H54 (cell line): ENCODE measurements at places on chromosomes 3 and 15.

DNA sequence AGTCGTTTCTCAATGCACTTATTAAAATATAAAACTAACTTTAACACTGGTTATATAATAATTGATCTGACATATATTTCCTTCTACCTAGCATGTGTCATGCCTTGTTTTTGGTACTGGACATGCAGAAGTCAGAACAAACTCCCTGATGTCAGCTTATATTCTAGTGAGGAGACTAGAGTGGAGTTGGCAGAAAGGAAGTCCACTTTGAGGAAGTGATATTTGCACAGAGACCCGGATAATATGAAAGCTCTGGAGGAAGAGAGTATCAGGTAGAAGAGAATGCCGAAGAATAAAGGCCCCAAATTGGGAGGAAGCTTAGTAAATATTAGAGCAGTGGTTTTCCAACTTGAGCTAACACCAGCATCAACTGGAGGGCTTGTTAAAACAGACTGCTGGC, 24.6 kb upstream of the ZNF280D start:
- no peak for DNase-seq

DNA sequence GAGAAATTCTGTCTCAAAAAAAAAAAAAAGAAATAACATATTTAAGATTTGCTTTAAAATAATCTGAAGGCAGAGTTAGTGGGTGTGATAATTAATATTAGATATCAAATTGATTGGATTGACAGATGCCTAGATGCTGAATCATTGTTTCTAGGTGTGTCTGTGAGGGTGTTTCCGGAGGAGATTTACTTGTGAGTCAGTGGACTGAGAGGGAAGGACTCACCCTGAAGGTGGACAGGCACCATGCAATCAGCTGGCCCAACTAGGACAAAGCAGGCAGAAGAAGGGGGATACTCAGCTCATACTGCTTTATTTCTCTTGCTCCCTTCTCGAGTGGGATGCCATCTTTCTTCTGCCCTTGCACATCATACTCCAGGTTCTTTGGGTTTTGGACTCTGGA, 16.7 kb upstream of the RPL24 start:
- no peak for DNase-seq

GRCh38 chr3:64329037-64329436, 103.8 kb upstream of the PRICKLE2 start:
- DNase-seq, result no peak

DNA sequence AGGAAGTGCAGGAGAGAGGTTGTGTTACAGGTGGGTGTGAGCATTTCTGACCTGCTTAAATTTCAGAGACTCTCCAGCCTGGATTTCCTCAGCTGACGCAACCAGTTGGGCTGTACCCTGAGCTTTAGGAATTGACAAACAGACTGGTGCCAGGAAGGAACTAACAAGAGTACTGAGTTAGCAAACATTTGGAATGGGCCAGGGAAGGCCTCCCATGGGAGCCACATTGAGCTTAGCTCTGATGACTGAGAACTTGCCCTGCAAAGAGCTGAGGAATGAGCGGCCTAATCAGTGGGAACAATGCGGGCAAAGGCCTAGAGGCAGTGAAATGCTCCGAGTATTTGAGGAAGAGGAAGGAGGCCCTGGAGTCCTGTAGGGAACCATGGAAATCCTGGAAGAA, 254.2 kb downstream of the FEZF2 start:
- DNase-seq, result no peak

- DNase-seq, result no peak
Measured at GRCh38 chr3:61527011-61527410, 34.4 kb upstream of the PTPRG start.

GRCh38 chr3:160941885-160942494, 163.2 kb downstream of the B3GALNT1 start:
- no peak for DNase-seq

DNA sequence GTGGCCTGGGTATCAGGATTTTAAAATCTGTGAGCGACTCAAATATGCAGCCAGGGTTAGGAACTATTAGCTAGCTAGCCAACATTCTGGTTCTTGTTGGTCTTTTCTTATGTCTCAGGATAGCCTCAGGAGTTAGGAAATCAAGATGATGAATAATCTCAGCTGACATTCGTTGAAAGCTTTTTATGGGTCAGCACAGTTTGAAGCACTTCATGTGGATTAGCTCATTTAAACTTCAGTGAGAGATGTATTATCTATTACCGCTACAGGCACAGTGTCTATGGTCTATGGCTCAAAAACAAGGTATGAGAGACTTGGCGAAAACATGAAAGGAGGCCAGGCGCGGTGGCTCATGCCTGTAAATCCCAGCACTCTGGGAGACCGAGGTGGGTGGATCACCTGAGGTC, 187.5 kb upstream of the THRB start:
- DNase-seq, result no peak

GRCh38 chr15:68576235-68576892, 2.4 kb upstream of the CORO2B start:
- DNase-seq, result no peak
